NCI-H1105 treated with DMSO at 0.1 percent for 48 hours (cell line): ENCODE measurements at places on chromosomes 1 and 21.

DNA sequence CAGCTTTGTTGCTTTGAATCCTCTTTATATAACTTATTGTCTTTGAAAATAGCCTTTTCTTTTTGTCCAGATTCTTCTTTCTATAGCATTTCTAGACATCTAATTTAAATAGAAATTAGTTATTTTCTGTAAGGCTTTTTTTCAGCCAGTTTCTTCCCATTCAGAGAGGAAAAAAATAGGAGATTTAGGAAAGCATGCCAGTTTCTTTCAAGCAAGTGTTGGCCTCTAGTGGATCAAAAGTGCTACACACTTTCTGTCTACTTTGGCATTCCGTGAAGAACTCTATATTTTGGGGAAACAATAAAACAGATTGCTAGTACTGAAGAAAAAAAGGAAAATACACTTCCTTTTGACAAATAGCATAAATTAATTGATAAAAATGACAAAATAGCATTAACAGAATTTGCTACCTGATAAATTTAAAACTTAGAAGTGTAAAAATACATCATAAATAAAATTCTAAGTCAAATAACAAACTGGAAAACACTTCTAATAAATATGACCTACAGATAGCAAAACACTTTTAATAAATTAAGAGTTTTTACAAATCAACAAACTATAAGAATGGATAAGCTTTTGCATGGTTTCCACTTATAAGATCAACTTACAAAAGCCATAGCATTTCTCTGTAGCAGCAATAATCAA is 13.1 kb upstream of the EXO1 start:
- DNase-seq = no peak

DNA sequence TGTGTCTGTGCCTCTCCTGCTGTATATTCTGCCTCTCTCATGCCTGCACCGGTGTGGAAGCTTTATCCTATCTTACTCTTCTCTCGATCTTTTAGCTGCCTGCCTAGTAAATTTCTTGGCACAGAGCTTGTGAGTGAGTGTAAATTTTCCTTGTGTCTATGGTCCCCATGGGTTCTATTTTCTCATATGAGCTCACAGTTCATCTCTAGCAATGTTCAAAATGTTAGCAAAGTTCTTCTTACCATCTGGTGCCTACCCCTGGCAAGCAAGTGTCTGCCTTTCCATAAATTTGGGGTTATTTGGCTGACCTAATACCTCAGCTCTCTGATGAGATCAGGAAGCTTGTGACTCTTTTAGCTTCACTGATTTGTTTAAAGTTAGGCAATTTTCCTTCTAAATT is 572.1 kb upstream of the BRINP3 start:
- DNase-seq = no peak

DNA sequence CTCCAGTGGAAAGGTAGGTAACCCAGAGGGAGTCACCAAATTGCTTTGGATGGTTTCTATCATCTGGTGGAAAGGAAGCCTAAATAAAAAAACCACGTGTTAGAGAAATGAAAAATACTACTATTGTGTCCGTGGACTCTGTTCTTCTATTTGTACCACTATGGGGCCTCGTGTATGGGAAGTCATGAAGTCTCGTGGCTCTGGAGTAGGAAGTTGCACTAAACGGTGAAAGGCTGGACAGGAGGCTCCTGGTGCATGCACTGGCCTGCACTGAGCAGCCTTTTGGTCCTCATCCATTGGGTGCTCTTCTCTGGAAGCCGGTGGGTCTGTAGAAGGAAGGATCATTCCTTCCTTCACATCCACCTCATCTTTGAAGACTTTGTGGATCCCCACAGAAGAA is 17.0 kb downstream of the F3 start:
- no peak for DNase-seq

DNA sequence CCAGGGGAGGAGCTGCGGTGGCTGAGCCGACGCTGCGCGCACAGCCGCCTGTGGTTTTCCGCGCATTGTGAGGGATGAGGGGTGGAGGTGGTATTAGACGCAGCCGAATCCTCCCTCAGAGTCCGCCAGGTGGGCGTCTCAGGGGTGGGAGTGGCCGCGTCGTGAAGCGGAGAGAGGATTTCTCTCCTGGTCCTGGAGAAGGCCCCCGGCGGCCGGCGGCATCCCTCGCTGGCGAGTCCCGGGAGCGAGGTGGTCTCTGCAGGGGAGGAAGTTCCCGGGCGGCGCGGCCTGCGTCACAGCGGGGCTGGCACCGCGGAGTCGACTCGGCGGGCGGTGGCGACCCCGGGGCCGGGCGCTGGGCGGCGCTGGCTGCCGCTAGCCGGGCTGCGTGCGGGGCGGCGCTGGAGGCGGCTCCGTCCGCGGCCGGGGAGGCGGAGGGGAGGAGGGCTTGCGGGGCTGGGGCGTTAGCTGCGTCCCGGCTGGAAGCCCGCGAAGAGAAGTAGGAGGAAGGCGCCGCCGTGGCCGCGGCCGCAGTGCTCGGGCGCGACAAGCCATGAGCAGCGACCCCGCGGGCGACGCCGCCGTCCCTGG is at the start of gene LRRC8C:
Gene LRRC8C, plus strand, starts transcription at position 464 of the 591 bp plus-strand sequence. CDS start 53,354 bp downstream, outside the sequence.
- peak; percentile 86 for DNase-seq

GRCh38 chr1:115036814-115037507 is 7.3 kb downstream of the TSHB start:
- DNase-seq = no peak

DNA sequence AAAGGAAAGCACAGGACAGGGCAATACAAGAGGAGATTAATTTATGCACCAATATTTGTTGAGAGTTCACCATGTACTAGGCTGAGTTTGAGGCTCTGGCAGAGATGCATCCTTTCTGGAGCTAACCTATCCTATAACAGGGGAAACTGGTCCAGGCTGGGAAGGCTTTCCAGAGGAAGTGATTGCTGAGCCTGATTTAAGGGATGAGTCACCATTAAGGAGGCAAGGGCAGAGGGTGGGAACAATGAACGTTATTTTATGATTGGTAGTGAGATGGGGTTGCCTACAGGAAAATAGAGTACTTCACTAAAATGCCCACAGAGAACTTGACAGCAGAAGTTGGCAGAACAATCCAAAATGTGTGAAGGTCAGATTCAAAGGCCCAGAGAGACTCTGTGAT is 141.4 kb downstream of the PLPP3 start:
- DNase-seq = no peak

- DNase-seq = peak; percentile 8
Measured at GRCh38 chr21:26967062-26967913, at the start of gene ADAMTS5. TSS of gene ADAMTS5 (minus strand) at chr21:26967088. CDS start at chr21:26966391, 697 bp downstream.

DNA sequence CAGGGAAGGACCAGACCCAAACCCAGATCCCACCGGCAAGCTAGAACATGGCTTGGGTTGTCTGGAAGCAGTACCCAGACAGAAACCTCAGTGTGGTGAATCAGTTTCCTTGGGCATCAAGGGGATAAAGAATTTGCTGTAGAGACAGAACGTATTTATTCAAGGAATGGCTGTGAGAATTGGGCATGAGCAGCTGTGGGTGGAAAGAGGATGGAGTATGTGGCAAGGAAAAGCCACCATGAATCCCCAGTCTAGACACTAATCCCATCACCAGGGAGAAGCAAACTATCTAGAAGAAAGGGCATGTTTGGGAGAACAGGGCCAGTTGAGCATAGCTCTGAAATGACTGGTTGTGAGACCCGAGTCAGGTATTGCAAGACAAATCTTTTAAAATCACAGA is 109.2 kb downstream of the TOMM20 start:
- no peak for DNase-seq

GRCh38 chr1:178134061-178134460 is 40.2 kb downstream of the RASAL2 start:
- no peak for DNase-seq

DNA sequence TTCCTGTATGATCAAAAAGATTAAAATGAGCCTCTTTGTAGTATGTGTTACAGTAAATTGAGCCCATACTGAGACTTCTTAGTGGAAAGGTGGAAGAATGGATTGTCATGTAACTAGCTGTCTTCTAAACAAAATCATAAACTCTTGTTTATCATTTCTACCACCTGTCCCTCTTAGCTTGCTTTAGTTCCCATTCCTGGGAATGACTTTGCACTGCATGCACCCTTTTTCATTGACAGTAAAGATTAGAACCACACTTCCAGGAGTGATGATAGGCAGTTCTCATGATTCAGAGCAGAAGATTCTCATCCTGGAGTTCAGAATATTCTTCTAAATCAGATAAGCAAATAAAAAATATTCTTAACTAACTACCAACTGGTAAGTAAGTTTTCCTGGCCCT is 28.0 kb downstream of the DENND2D start:
- DNase-seq = no peak

GRCh38 chr1:192277635-192278034 is 39.2 kb upstream of the RGS21 start:
- no peak for DNase-seq

GRCh38 chr21:46210378-46211136 is 18.0 kb downstream of the LSS start:
- no peak for DNase-seq

DNA sequence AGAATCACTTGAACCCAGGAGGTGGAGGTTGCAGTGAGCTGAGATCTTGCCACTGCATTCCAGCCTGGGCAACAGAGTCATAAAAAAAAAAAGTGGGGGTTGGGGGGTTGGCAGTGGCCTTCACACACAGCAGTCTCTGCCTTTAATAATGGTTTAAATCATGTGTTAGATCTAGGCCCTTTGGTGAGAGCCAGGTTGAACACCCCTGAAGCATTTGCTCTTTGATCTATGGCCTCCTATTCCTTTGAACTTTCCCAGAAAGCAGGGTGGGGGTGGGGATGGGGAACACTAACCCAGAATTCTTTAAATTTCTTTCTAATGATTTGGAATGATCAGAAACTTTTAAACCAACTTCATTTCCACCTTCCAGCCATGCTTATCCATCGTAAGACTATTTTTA is 313.0 kb downstream of the KIF26B start:
- DNase-seq = no peak

DNA sequence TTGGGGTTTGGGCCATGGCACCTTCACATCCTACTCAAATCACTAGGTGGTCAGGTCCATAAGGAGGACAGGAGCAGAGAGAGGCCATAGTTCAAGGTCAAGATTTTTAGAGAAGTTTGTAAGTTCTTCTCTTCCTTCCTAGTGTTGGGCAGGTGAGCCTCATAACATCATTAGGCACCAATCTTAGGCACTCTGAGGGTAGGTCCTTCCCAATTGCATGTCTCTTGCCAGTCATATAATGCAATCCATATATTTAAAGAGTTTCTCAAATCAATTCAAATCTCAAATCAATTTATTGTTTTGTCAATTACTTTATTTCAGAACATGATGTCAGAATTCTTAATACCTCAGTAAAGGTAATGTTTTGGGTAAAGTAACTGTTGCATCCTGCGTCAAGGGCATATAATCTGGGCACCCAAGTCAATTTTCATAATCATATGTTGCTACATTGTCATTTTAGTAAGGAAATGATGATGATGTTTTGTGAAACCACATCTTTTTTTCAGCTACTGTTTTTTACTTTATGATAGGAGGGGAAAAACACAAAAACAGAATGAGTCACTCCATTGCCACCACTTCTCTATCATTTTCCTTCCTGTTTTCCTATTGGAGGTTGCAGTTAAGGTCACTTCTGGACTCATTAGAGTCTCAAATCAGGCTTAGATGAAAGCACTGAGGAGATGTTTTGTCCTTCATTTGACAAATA is 122.7 kb downstream of the UCHL5 start:
- DNase-seq = no peak

DNA sequence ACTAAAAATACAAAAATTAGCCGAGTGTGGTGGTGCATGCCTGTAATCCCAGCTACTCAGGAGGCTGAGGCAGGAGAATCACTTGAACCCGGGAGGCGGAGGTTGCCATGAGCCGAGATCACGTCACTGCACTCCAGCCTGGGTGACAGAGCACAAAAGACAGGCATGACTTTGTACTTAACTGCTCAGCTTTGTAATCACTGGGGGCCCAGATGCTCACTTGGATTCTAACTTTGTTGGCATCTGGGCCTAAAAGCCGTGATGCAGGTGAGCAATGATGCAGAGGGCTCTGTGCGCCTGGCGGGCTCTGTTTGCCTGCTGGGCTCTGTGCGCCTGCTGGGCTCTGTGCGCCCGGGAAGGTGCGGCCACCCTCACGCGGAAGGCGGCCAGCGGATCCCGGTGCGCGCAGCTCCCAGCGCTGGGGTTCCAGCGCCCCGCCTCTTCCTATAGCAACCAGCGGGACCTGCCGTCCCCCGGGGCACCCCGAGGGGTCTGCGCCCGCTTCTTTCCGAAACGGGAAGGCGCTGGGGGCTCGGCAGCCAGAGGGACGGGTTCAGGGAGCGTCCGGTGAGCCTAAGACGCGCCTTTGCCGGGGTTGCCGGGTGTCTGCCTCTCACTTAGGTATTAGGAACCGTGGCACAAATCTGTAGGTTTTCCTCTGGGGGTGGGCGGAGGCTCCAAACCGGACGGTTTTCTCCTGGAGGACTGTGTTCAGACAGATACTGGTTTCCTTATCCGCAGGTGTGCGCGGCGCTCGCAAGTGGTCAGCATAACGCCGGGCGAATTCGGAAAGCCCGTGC is 31.7 kb downstream of the PRMT2 start:
- DNase-seq = peak; percentile 45

GRCh38 chr1:29688471-29689365 is 452.4 kb downstream of the PTPRU start:
- DNase-seq = no peak

GRCh38 chr1:193338194-193338593 is 151.8 kb upstream of the B3GALT2 start:
- DNase-seq = no peak
